ENCODE measurements at places on chromosomes 7 and 10.

DNA sequence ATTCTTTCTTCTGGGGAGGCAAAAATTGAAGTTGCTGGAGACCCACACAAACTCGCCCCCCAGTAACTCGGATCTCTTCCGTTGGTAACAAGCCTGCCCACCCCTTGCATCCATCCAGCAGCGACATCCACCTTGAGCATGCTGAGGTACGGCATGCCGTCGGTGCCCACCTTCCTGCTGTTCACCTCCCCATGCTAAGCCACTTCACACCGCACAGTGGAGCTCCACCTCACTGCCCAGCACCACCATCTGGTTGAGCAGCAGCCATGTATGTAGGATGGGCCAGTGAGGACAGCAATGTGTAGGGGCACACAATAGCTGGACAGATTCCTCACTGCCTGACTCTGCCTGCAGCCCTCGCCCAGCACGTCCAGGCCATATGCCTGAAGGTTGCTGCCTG, 138.1 kb upstream of the ZNF92 start:
- no peak for DNase-seq

DNA sequence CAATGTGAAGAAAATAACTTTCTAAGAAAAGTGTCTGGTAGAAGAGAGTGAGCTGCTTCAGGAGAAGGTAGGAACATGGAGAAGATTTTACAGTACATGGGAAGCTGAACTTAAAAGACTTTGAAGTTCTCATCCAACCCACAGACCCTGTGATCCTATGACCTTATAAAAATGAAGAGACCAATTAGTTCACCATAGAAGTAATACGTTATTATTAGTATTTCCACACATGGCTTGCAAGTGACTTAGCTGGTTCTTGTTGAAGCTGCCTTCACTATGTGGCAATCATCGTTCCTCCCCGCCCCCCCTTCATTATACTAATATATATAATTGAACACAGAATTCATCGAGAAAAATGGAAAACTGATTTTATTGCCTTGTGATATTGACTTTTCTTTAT, 129.1 kb downstream of the SND1 start:
- no peak for DNase-seq

- DNase-seq = no peak
Measured at GRCh38 chr7:84637568-84638338, 443.2 kb upstream of the SEMA3A start.

DNA sequence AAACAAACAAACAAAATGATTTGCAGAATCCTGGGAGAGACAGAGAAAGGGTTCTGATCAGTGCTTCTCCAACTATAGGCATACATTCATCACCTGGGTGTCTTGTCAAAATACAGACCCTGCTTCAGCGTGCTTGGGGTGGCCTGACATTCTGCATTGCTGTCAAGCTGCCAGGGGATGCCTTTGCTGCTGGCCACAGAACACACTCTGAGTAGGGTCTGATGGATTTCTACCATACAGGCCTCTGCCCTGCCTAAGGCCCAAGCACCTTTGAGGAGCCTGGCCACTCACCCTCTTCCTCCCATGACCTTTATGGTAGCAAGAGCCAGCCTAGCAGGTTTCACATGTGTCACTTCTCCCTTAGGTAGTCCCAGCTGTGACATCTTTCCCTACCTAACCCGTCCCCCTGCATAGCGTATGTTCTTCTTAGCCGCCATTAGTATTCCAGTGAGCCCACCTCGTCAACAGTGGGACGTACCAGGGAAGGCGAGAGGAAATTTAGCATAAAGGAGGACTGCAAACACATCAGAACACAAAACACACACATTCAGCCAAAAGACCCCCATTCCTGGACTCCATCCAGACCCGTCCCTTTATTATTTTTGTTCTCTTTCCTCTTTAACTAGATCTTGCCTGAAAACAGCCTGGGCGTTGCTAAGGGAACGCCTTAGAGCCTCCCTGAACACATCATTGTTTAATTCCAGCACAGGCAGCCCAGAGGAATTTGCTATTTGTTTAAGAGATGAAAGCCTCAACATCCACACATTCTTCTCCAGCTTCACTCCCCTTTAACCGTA, 43.9 kb upstream of the PODXL start:
- no peak for DNase-seq

GRCh38 chr7:111586711-111587409, 24.6 kb upstream of the IMMP2L start:
- no peak for DNase-seq

DNA sequence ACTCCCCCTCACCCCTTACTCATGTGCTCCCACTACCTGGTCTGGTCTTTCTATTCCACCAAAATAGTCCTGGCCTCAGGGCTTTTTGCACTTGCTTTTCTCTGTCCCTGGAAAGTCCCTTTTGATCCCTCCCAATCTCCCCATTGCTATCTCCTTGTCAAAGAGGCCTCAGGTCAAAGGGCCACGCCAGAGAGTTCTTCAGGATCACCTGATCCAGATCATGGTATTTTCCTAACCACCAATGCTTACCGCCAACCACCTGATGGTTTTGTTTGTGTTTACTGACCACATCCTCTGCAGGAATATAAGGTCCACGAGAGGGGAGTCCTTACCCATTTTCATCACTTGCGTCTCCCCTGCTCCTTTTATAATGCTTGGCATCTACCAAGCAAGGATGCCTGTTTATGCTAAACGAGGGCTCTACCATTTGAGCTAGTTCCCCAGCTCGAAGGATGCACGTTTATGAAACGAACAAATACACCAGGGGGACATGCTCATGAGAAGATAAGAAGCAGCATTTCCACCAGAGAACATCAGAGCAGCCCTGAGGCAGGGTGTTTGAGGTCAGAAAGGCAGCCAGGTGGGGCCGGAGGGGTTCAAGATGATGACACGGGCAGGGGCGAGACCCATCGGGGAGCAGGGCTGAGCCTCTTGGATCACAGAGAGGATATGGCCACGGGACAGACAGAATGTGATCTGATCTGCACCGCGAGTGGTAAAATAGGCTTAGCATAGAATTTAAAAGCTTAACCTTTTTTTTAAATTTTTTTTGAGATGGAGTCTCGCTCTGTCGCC, 43.1 kb upstream of the FOXK1 start:
- DNase-seq = no peak

- no peak for DNase-seq
Measured at GRCh38 chr10:33808475-33808874, 474.0 kb upstream of the NRP1 start.

DNA sequence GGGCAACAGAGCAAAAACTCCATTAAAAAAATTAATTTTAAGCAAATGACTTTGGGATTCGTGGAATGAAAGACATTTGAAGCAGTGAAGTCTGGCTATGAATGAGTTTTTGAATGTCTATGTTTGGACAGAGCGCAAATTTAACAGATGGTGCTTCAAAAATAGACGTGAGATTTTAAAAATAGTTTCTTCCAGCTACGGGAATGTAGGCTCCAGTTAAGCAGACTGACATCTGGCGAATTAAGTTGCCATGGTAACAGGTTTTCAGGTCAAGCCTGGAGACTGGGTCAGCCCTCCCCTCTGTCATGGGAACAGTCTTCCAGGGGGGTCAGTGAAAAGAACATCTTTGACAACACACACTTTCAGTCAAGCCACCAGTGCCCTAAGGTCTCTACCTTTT, 62.0 kb downstream of the MYOF start:
- DNase-seq = no peak

DNA sequence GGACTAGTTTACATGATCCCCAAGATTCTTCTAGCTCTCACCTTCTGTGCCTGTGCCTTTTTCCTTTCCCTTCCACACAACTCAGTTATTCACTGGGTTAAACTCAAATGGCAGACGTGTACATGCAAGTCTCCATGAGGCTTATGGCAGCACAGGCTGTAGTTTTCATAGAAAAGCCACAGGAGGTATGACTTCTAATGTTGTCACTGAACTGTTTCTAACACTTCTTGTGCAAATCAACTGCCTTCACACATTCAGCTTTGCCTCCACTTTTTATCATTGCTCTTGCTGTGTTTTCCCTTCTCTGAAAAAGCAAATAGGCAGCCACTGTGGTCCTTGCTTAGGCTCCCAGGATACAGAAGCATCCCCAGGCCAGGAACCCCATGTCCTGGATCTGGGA, 5.3 kb upstream of the GIMAP5 start:
- no peak for DNase-seq

DNA sequence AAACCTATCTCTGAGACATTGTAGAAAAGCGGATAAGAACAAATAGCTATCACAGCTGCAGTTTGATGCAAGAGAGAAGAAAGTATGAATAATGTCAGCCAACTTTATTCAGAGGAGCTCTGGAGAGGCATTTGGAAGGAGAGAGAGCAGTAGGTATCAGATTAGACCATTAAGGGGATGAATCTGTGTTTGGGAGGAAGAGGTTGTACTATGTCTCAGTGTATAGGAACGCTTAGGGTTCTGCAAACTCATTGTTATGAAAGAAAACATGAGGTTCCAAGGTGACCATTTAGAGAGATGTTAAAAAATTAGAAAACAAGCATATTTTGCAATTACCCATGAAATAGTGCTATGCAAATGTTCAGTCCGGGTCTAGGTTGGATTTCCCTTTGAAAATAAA, 207.5 kb upstream of the GNAI1 start:
- DNase-seq = no peak

GRCh38 chr10:9825491-9826018, 1192.1 kb upstream of the CELF2 start:
- no peak for DNase-seq

DNA sequence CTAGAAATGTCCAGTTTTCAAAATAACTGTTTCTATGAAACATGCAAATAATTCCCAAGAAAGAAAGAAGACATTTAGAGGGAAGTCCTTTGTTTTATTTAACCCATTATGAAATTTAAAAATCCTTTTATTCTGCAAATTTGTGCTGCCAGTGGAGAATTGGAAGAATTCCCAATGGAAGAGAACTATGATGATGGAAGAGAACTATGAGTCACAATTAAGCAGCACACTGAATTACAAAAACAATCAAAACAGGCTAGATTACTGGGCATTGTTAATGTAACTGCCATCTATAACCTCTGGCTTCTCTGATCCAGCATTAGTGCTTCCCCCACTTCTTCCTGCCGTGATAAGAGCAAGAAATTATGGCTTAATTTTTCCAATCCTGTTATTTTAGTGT, 126.2 kb upstream of the FEZF1 start:
- DNase-seq = no peak

DNA sequence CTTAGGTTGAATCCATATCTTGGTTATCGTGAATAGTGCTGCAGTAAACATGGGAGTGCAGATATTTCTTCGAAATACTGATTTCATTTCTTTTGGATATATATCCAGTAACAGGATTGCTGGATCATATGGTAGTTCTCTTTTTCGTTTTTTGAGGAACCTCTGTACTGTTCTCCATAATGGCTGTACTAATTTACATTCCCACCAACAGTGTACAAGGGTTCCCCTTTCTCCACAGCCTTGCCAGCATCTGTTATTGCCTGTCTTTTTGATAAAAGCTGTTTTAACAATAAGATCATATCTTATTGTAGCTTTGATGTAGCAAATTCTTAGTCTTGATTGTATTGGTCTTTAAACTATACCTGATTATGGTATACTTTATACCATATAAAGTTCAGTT, 45.3 kb downstream of the ZNRF2 start:
- DNase-seq = no peak

DNA sequence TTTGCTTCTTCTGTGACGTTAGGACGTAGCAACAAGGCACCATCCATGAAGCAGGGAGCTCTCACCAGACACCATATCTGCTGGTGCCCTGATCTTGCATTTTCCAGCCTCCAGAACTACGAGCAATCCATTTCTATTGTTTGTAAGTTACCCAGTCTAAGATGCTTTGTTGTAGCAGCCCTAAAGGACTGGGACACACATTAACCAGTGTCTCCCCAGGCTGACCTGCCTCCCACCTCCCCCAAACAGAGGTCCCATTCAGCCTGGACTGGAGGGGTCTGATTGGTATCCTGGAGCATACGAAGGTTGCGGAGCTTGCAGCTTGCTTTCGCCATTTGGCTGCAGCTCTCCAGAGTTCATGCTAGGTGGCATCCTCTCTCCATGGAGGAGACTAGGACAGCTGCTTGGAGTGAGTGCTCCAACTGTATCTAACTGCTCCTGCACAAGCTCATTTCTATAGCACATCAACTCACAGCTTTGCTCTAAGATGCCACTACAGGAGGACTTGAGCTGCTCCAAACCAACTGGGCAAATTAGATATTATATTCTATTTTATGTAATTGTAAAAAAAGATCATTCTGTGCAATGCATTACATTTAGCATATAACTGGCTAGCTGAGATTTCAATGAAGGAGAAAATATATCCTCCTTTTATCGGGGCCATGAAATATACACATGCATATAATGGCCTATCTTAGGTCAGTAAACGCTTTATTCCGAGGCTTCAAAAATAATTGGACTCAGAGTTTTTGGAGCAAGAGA, 8.0 kb upstream of the GRK5 start:
- peak; percentile 34 for DNase-seq

GRCh38 chr10:113666682-113667252, 2.9 kb upstream of the NRAP start:
- DNase-seq = no peak

- DNase-seq = no peak
Measured at GRCh38 chr7:8060241-8060640, 91.6 kb downstream of the GLCCI1 start.

GRCh38 chr10:35007858-35008301, 82.3 kb downstream of the CUL2 start:
- no peak for DNase-seq

- DNase-seq = no peak
Measured at GRCh38 chr7:5132539-5132938, 57.5 kb upstream of the WIPI2 start.

- no peak for DNase-seq
Measured at GRCh38 chr7:117489016-117489415, 9.2 kb downstream of the CFTR start.

- DNase-seq = no peak
Measured at GRCh38 chr10:69464801-69465401, 13.6 kb downstream of the TSPAN15 start.

GRCh38 chr7:3984456-3984855, 683.4 kb downstream of the SDK1 start:
- DNase-seq = no peak

GRCh38 chr7:80206763-80207162, 72.1 kb downstream of the GNAI1 start:
- no peak for DNase-seq

DNA sequence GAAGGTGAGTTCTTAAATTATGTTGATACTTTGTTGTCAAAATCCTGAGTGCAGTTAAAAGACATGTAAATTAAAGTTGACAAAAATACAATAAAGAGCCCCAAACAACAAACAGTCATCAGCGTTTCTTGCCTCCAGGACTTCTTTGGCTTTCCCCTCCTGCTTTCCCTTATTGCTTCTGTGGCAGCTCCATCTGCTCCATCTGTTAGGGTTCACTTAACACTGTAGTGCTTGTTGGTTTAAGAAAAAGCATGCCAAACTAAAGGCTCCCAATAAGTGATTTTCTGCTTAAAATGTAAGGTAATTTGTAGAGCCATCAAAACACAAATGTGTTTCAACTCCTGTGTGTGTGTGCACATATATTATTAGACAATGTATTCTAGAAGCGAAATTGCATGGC, 254.3 kb upstream of the GNAI1 start:
- DNase-seq = no peak

GRCh38 chr10:356452-356851, 221.2 kb downstream of the ZMYND11 start:
- DNase-seq = no peak
